Activated CD4-positive, alpha-beta memory T cell treated with anti-CD3 and anti-CD28 coated beads, Interleukin-2, amount 10 ng/mL, durations not matched to agents 7 days and 5 days (primary cell): ENCODE measurements at places on chromosomes 2 and 18. TPM values are rescaled to one million over a fixed set of nuclear protein-coding genes. Genes with fewer than 3 reads are reported as not detected.

The GPR45 gene
- total RNA-seq, result not detected

The RNASEH1 gene
- 24.6 TPM for total RNA-seq

The ALMS1 gene
- total RNA-seq, result 20.4 TPM

The EPC2 gene
- total RNA-seq, result 28.0 TPM

DNA sequence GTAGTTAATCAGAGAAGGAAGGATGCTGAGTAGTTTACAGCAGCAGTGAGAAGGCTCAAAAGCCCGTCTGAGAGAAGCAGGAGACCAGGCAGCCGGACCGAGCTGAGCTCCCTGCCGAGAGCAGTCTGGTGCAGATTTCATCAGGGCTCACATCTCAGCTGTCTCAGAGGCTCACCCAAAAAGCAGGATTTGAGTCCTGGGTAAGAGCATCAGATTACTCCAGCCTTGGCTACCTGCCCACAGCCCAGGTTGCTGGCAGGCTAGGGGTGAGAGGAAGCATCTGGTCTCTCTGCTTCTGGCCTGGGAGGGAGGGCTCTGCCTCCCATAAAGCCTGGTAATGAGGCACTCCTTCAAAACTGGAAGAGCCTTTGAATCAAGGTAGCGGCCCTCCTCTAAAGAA is 140.5 kb downstream of the ST6GAL2 start:
- H3K27ac ChIP-seq, result no peak overlapping the region
- peaks cover 2% of the 10 kb centered on the region for H3K27me3 ChIP-seq
- no peaks in the 10 kb centered on the region for H3K36me3 ChIP-seq
- no peaks in the 10 kb centered on the region for H3K4me1 ChIP-seq

- peaks cover 35% of the 10 kb centered on the region for H3K36me3 ChIP-seq
- no peaks in the 10 kb centered on the region for H3K27me3 ChIP-seq
- no peak overlapping the region for H3K4me3 ChIP-seq
- no peak for DNase-seq
These were observed 10.6 kb downstream of the IRS1 start for GRCh38 chr2:226788881-226789490.

GRCh38 chr18:24516261-24516660 is 55.8 kb downstream of the HRH4 start:
- no peak overlapping the region for H3K27ac ChIP-seq
- no peaks in the 10 kb centered on the region for H3K36me3 ChIP-seq
- H3K4me3 ChIP-seq, result no peak overlapping the region
- DNase-seq, result no peak
- no peaks in the 10 kb centered on the region for H3K4me1 ChIP-seq
- peaks cover 5% of the 10 kb centered on the region for H3K27me3 ChIP-seq

DNA sequence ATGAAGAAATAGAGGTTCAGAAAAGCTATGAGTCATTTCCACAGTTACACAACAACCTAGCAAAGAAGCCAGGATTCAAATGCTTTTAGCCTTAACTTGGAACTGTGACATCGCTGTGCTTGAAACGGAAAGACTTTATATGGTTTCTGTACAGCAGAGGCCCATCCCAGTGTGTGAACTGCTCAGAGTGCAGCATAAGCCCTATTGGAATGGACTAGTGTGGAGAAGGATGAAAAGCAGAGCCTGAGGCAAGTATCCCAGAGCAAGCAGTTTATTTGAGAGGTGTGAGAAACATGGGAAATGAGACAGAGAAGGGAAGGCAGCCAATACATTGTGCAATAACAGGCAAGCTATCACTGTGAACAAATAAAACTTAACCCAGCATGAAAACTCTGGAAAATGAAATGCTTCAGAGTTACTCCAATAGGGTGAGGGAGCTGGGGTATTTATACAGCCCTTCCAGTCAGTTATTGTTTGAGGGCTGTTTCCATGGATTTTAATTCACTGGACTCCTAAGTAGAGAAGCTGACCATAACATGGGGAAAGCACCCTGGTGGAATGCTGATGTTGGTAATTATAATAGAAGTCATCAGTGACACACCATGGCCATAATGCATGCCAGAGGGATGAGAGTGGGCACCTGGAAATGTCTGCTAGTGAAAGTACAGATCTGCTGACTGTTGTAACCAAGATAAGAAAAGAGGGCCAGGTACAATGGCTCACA is 254.0 kb upstream of the POU3F3 start:
- no peaks in the 10 kb centered on the region for H3K4me1 ChIP-seq
- no peaks in the 10 kb centered on the region for H3K36me3 ChIP-seq
- H3K4me3 ChIP-seq, result no peak overlapping the region

DNA sequence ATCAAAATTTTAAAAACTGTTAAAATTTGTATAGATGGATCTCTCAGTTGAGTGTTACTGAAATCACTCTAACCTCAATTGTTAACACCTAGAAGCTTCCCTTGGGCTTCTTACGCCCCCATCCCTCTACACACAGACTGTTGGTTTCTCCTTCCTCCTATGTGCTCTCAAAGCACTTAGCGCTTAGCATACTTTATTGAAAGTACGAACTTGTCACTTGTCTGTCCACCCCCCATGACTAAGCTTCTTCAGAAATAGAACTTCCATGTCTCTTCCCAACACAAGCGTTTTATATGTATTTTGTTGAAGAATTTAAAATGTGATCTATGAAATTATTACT is 441 bp downstream of the MPHOSPH10 start:
- H3K4me1 ChIP-seq, result peaks cover 18% of the 10 kb centered on the region
- H3K36me3 ChIP-seq, result peaks cover 17% of the 10 kb centered on the region
- no peak for DNase-seq
- no peak overlapping the region for H3K27ac ChIP-seq
- no peaks in the 10 kb centered on the region for H3K27me3 ChIP-seq
